ENCODE measurements at places on chromosomes 12 and 14.
A peak's percentile ranks its signal among the peaks of the same experiment; 100 is the strongest.

DNA sequence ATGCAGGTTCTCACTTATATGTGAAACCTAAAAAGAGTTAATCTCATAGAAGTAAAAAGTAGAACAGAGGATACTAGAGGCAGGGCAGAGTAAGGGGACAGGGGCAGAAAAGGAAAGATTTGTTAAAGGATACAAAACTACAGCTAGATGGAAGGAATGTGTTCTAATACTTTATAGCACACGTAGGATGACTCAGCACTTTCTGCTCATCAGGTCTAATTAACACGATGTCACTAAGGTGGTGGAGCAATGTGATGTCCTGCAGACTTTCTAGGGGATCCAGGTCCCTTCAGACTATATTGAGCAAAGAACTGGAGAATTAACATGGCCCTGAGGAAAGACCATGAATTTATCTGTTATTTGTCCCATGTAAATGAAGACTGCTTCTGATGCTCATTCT, 80.8 kb upstream of the CMKLR1 start:
- H3K27me3 ChIP-seq = no peaks in the 10 kb centered on the region
- no peak for DNase-seq
- no peaks in the 10 kb centered on the region for H3K36me3 ChIP-seq
- H3K4me1 ChIP-seq = no peaks in the 10 kb centered on the region

DNA sequence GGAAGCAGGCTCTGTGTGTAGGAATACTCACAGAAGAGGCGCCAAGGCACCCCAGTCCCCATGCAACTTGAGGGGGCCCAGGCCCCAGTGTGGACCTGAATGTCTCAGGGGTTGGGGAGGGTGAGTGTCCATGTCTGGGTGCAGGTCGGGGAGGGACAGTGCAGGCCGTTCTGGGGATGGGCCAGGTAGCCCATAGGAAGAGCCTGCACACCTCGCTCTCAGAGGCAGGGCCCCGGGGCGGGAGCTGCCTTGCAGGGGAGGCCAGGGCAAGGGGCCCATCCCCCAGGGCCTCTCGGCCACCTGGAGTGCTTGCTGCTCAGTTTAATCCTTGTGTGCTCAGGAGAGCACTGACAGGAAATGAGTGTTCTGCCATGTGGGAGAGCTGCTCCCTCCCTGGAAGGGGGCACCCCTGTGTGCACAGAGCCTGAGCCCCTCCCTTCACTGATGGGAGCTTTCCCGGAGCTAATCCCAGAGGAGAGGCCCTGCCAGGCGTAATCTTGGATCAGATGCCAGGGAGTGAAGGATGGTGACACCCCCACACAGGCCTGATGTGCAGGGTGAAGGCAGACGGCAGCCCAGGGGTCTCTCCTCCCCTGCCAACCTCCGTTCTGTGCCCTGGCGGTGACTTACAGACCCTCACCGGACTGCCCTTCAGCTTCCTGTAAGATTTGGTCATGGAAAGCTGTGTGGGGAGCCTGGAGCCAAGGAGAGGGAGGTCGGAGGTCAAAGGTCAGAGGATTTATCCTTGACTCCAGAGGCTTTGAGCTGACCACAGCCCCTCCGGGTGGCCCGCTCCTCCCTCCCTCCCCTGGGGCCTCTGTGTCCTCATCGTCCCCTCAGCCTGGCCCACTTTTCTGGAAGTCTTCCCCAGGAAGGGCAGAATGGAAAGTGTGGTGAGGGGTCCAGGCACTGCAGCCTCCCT, 24.4 kb upstream of the FBRSL1 start:
- peaks cover 16% of the 10 kb centered on the region for H3K4me1 ChIP-seq

DNA sequence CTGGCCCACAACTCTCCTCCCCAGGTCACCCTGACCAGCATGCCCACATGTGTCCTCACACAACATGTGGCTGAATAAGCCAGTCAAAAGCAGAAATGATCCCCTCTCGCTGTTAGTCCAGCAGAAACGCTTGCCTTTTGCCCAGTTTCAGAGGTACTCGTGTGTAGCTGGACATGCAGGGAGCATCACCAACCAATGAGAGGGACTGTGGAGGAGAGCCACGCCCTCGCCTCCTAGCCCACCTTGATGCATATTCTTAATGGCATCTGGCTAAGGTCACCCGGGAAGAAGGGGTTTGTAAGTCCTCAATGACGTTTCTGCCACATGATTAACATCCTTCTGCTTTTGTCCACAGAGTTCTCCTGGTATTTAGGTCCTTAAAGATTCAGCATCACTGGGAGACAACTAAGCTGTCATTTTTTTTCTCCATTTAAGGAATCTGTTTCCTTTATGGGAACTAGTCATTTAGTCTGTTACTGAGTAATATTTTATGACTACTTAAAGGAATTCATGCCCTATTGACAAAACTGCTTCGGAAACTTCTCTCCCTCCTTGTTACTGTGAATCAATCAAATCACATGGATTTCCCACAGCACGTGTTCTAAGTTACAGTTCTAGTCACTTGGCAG, 134.0 kb downstream of the GCH1 start:
- H3K36me3 ChIP-seq = no peaks in the 10 kb centered on the region
- H3K4me1 ChIP-seq = no peaks in the 10 kb centered on the region
- H3K27me3 ChIP-seq = no peaks in the 10 kb centered on the region
- no peak overlapping the region for H3K27ac ChIP-seq
- no peak for DNase-seq

GRCh38 chr12:75170640-75171185, 38.9 kb downstream of the KCNC2 start:
- no peak for DNase-seq
- no peak overlapping the region for H3K27ac ChIP-seq
- peaks cover 2% of the 10 kb centered on the region for H3K27me3 ChIP-seq
- H3K4me1 ChIP-seq = no peaks in the 10 kb centered on the region

DNA sequence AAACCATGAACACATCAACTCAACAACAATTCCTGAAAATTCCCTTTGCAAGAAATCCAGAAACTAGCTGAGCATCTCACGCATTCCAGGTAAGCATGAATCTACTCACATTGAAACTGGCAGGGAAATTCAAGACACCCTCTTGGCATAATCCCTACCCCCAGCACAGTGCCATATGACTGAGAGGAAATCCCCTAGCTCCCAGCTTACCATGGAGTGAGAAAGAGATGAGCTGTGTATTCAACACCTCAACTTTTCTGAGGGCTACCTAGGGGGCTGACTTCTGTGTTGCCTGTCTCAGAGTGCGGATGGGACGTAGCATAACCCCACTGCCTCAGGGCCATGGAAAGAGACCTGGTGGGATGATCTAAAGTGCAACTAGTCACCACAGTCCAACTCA, 37.7 kb upstream of the GPR132 start:
- H3K27me3 ChIP-seq = peaks cover 7% of the 10 kb centered on the region
- no peak for DNase-seq
- H3K27ac ChIP-seq = no peak overlapping the region
- H3K36me3 ChIP-seq = peaks cover 16% of the 10 kb centered on the region
- no peak overlapping the region for H3K4me3 ChIP-seq

GRCh38 chr12:6078398-6079096, 45.9 kb downstream of the VWF start:
- peaks cover 9% of the 10 kb centered on the region for H3K4me1 ChIP-seq
- DNase-seq = no peak
- H3K27ac ChIP-seq = peak overlapping the region; percentile 62
- peaks cover 8% of the 10 kb centered on the region for H3K27me3 ChIP-seq

GRCh38 chr12:43318021-43318420, 234.0 kb downstream of the ADAMTS20 start:
- H3K27ac ChIP-seq = no peak overlapping the region
- DNase-seq = no peak
- H3K27me3 ChIP-seq = no peaks in the 10 kb centered on the region
- H3K36me3 ChIP-seq = no peaks in the 10 kb centered on the region

DNA sequence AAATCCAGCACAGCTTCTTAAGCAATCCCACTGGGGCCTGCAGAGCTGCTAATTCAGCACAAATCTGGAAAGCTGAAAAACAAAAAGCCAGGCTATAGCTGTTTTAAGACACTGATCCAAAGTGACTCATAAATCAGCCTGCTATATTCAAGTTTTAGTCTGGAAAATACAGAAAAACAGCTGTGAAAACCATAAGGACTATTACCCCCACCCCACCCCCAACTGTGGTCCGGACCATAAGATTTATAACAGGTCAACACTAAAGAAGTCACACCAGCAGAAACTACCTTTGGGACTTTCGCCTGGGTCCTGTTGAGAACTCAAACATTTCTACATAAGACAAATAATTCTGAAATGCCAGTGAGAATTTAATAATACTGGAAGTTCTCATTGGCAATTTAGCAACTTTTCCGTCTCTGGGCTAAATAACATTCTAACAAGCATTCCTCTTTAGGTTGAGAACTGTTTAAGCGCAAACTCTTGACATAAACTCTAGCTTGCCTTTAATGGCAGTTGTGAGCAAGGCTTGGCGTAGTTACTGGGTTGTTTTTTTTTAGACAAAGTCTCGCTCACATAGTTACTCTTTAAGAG, 3.3 kb downstream of the LRIG3 start:
- no peaks in the 10 kb centered on the region for H3K36me3 ChIP-seq
- H3K27ac ChIP-seq = peak overlapping the region; percentile 48

DNA sequence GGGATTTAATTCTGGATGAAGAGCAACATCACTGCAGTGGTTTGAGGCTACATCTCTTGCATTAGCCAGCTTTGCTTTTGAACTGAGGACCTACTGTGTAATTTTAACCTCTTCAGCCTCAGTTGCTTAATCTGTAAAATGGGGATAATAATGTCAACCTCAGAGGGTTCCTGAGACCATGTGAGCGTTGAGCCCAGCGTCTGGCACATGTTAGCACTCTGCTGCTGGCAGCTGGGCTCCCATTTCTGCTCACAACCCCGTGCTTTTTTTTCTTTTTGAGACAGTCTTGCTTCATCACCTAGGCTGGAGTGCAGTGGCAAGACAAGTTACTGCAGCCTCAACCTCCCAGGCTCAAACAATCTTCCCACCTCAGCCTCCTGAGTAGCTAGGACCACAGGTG, 31.6 kb downstream of the TESC start:
- peaks cover 9% of the 10 kb centered on the region for H3K27me3 ChIP-seq
- no peaks in the 10 kb centered on the region for H3K36me3 ChIP-seq
- no peak overlapping the region for H3K27ac ChIP-seq
- no peak for DNase-seq

DNA sequence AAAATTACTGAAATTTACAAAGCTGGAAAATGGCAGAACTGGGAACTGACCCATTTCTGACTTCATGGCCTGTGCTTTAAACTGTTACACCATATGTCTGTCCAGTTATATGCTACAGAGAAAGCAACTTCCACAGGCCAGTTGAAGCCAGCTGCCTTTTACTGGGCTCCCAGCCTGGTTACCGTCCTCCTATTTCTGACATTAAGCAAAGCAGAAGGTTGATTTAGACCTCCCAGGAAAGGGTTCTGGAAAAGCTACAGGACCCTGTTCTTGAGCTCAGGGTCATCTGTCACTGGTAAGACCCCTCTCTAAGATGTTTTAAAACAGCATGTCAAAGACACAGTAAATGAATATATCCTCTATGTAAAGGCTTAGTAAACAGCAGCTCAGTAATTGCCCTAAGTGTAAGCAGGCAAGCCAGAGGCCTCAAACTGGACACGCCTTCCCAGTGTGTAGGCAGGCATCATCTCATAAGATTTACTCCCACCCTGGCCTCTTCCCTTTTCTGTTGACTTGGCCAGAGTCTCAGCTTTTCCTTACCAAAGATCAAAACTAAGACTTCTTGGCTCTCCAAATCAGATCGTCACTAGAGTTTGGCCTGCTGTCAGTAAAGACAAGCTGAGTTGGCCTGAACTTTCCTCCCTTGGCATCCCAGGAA, 55.4 kb upstream of the RNU6-8 start:
- peaks cover 2% of the 10 kb centered on the region for H3K27me3 ChIP-seq
- no peak overlapping the region for H3K4me3 ChIP-seq
- DNase-seq = no peak

DNA sequence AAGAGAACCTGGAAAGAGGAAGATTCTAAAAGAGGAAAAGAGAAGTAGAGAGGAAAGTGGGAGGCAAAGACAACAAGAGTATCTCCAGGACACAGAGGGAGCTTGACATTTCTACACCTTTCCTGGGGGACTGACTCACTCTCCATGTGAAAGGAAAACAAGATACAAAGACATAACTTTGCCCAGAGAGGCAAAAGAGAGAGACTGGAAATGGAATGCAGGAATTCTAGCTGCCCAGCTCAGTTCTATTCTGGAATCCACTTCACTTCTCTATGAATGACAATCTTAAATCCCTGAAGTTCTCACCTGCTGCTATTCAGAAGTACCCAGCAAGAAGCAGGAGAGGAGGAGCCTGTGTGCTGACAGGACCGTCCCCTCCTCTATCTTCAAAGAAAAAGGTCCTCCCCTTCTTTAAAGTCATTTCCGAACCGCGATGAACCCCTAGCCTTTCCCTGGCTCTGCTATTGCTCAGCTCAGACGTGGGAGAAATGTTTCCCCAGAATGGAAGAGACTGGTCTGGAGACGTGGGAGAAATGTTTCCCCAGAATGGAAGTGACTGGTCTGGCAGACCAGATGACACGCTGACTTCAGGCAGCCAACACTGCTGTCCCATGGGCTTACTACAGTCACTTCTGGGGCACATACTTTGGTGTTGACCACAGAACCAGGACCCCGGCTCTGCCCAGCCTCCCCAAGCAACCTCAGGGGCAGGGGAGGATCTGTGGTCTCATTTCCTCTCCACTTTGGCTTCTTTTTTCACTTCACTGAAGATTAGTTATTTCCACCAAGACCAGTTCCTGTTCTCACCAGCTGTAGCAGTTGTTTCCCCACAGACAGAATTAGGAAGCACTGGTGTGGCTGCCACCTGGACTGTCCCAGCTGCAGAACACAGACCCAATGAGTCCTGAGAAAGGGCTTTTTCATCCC, 8.3 kb downstream of the FMNL3 start:
- no peak for DNase-seq
- H3K4me1 ChIP-seq = peaks cover 20% of the 10 kb centered on the region
- peak overlapping the region; percentile 56 for H3K27ac ChIP-seq
- H3K4me3 ChIP-seq = peak overlapping the region; percentile 51
- no peaks in the 10 kb centered on the region for H3K36me3 ChIP-seq

DNA sequence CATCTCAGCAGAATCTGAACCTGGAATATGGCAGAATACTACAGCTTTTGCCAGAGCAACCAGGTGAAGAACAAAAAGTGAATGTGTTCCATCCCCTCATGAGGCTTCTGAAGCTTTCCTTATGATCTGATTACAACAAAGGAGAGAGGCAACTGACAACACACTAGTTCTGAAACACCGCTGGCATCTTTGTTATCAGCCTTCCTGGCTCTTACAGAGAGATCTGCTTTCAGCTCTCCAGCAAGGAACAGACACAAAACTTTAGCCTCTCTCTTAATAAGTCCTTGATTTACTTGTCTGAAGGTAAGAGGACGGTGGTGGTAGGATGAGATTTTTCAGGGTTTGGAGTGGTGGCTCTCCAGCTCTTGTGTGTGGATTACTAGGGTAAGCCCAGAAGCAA, 227.0 kb downstream of the PPM1H start:
- DNase-seq = no peak
- peaks cover 6% of the 10 kb centered on the region for H3K27me3 ChIP-seq
- peaks cover 45% of the 10 kb centered on the region for H3K4me1 ChIP-seq
- H3K4me3 ChIP-seq = no peak overlapping the region

DNA sequence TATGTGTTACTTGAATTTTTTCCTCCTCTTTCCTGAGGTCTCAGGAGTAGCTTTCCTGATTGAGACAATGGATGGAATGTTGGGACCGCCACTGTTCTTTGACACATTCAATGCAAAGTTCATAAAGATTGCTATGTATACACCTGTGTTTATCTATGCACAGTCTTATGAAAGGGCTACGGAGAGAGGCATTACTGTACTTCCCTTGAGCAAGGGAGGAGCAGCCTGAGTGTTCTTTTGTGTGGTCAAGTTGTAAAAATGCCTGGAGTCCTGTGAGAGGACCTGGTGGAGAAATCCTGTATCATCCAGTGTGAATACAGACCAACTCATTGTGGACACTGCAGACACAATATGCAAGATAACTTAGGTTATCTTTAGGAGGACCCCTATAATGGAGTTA, 1.2 kb downstream of the SRGAP1 start:
- no peaks in the 10 kb centered on the region for H3K36me3 ChIP-seq
- peak overlapping the region; percentile 99 for H3K4me3 ChIP-seq
- peaks cover 15% of the 10 kb centered on the region for H3K4me1 ChIP-seq
- DNase-seq = no peak
- peak overlapping the region; percentile 76 for H3K27ac ChIP-seq
